ENCODE measurements at places on chromosomes 2 and 18.

DNA sequence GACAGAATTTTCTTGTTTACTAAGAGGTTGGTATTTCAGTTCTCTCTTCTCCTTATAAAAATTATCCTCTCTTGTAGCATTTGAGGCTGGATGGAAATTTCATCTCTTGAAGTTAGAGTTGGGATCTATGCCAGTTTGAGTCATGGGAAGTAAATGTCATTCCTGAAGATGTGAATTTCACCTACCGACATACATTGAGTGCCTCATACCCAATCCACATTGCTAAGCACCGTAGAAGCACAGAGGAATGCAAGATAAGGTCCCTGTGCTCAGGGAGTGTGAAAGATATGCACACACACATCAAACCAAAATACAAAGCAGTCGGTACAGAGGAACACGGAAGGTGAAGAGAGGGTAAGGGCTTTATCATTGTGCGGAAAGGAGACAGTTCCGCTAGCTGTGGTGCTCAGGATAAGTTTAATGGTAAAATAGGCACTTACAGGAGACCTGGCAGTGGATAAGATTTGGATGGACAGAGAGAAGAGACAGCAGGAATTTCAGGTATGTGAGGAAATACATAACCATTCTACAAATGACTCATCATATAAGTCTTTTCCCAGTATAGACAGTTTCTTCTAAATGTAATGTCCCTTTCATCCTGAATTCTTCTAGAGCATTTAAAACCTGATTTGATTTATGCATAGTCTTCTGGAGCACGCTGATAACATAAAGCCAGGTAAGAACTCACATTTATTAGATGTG lies 205.3 kb upstream of the ST6GAL2 start:
- H3K27me3 ChIP-seq = no peaks in the 10 kb centered on the region
- DNase-seq = peak; percentile 95
- H3K4me1 ChIP-seq = peaks cover 4% of the 10 kb centered on the region
- no peak overlapping the region for H3K4me3 ChIP-seq
- no peak overlapping the region for H3K27ac ChIP-seq

- no peaks in the 10 kb centered on the region for H3K4me1 ChIP-seq
- H3K27ac ChIP-seq = no peak overlapping the region
- H3K27me3 ChIP-seq = no peaks in the 10 kb centered on the region
- no peak for DNase-seq
These were observed 174.8 kb downstream of the LDLRAD4 start for GRCh38 chr18:13393338-13393737.

- DNase-seq = peak; percentile 52
- no peaks in the 10 kb centered on the region for H3K4me1 ChIP-seq
- no peaks in the 10 kb centered on the region for H3K36me3 ChIP-seq
- no peak overlapping the region for H3K4me3 ChIP-seq
- no peaks in the 10 kb centered on the region for H3K27me3 ChIP-seq
These were observed 121.1 kb downstream of the ACOXL start for GRCh38 chr2:110853516-110853915.

- no peaks in the 10 kb centered on the region for H3K27me3 ChIP-seq
- H3K4me3 ChIP-seq = no peak overlapping the region
- H3K27ac ChIP-seq = no peak overlapping the region
These were observed 79.5 kb downstream of the CAMKMT start for GRCh38 chr2:44441200-44441599.

DNA sequence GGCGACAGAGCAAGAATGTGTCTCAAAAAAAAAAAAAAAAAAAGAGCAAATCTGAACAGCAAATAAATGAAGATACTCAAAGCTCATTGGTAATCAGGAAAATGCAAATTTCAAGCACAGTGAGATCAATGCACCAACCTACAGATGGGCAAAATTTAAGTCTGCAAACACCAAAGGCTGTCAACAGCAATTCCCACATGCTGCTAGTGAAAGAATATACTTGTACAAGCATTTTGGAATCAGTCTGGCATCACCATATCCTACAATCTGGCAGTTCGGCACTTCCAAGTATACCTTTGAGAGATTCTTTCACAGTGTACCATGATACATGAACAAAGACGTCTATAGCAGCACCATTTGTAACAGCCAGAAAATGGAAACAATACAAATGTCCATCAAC lies 4.1 kb downstream of the HDHD2 start:
- H3K4me1 ChIP-seq = no peaks in the 10 kb centered on the region
- H3K36me3 ChIP-seq = no peaks in the 10 kb centered on the region
- no peak overlapping the region for H3K4me3 ChIP-seq
- no peak overlapping the region for H3K27ac ChIP-seq
- H3K27me3 ChIP-seq = no peaks in the 10 kb centered on the region
- DNase-seq = no peak

DNA sequence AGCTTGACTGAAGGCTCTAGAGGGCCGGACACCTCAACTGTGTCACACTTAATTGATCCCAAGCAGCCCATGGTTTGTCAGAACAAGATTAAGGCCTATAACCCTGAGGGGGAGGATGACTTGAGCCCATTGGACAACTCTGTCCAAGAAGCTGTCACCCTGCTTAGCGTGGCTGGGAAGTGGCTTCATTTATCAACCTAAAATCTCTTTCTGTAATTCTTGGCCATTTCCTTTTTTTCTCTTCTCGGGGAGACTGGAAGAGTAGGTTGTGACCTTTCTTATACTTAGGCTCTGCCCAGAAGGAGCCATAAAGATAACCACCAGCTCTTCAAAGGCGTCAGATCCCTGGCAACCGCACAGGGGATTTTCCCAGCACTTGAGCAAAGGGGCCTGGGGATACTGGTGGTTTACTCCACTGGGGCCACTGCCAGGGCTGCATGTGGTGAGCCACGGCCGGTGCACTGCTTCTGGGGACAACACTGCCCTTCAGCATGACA lies 265.5 kb downstream of the CYRIA start:
- H3K4me1 ChIP-seq = no peaks in the 10 kb centered on the region
- no peaks in the 10 kb centered on the region for H3K27me3 ChIP-seq
- H3K27ac ChIP-seq = no peak overlapping the region
- H3K4me3 ChIP-seq = no peak overlapping the region

DNA sequence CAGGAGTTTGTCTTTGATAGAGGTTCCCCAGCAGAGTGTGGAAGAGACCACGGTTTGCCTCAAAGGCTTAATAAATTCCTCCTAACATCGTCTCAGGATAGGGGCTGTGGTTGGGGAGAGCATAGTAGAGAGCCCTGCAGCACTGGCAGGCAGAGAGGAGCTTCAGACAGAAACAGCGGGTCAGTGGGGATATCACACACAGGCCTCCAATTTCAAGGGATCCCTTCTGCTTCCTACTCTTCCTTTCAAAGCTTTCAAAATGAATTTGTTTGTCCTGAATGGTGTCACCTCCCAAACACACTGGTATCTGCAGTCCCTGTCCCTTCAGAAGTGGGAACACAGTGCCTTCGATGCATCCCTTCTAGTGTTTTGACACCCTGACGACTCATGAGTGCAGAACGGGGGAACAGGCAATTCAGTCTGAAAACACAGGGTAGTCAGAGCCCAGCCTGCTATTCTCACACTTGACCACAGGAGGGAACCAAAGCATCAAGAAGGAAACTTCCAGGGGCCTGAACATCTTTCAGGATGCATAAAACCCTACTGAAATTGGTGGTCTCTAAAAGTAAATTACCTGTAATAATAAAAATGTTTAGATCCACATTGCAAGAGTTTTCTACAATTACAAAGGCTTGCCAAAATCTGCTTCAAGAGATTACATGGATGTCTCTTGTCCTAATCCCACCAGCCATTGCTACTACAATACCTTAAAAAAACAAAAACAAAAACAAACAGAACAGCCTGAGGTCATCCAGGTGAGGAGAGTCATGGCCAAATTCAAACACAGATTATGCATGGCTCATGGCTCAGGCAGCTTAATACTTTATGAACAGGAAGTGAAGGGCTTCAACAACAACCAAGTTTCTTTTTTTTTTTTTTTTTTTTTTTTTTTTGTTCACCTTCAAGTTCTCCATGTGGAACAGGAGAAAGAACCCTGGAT lies 49.8 kb downstream of the SLC14A2 start:
- DNase-seq = peak; percentile 77
- no peak overlapping the region for H3K4me3 ChIP-seq
- H3K4me1 ChIP-seq = peaks cover 4% of the 10 kb centered on the region
- H3K27me3 ChIP-seq = no peaks in the 10 kb centered on the region

- H3K36me3 ChIP-seq = no peaks in the 10 kb centered on the region
- H3K4me3 ChIP-seq = no peak overlapping the region
- no peaks in the 10 kb centered on the region for H3K4me1 ChIP-seq
- DNase-seq = no peak
- H3K27me3 ChIP-seq = no peaks in the 10 kb centered on the region
These were observed 138.8 kb downstream of the TRIB2 start for GRCh38 chr2:12855508-12855907.

GRCh38 chr18:45774065-45774521 lies 50.1 kb downstream of the SLC14A1 start:
- no peaks in the 10 kb centered on the region for H3K36me3 ChIP-seq
- no peak overlapping the region for H3K4me3 ChIP-seq
- DNase-seq = no peak
- H3K27me3 ChIP-seq = no peaks in the 10 kb centered on the region
- no peak overlapping the region for H3K27ac ChIP-seq

- no peak overlapping the region for H3K4me3 ChIP-seq
- peak overlapping the region; percentile 77 for H3K27ac ChIP-seq
- H3K4me1 ChIP-seq = peaks cover 24% of the 10 kb centered on the region
- no peak for DNase-seq
These were observed 94.5 kb downstream of the MTCL1 start for GRCh38 chr18:8799596-8800441.

GRCh38 chr2:199195927-199196502 lies 261.7 kb downstream of the SATB2 start:
- H3K4me1 ChIP-seq = no peaks in the 10 kb centered on the region
- H3K36me3 ChIP-seq = no peaks in the 10 kb centered on the region
- H3K4me3 ChIP-seq = no peak overlapping the region
- no peak overlapping the region for H3K27ac ChIP-seq
- no peak for DNase-seq

DNA sequence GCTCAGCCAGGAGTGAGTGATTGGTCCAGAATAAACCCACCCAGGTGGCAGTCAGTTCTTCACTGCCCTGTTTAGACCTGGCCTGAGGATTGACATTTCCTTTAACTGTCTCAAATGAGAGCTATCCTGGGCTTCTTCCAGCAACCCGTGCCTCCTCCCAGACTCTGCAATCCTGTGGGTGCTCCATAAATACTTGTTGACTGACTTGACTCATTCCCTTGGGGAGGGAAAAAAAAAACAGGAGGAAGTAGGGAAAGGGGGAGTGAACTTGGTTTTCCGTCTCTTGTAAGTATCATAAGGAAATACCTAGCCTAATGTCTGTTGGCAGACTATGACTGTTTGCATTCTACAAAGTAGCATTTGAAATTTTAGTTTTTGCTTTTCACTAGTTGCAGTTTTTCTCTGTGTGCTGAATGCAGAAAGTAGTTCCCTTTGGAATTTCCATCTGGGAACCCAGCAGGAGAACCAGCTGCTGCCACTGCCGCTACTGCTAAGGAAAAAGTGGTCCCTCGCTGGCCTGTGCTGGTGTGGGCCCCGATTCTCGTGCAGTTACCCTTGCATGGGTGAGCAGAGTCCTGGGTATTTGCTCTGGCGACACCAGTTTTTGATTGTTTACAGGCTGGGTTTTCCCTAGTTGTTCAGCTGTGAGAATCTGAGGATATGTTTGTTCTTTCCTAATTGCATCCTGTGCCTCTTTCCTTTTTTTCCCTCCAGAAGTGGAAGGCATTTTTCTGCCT lies 78.8 kb downstream of the TGOLN2 start:
- peak; percentile 61 for DNase-seq
- H3K27ac ChIP-seq = no peak overlapping the region
- H3K4me3 ChIP-seq = no peak overlapping the region

All from mesendoderm (in vitro differentiated cells).